ENCODE measurements at places on chromosomes 2 and 18. TPM values are rescaled to one million over a fixed set of nuclear protein-coding genes. Genes with fewer than 3 reads are reported as not detected.

Gene ATG4B
- 47.0 TPM for total RNA-seq

Gene TDRD15
- total RNA-seq: not detected

Gene PDCD1
- not detected for total RNA-seq

Gene ZNF396
- total RNA-seq: 0.71 TPM

Gene RPRM
- not detected for total RNA-seq

Gene IL18R1
- total RNA-seq: 0.72 TPM

Gene KYNU
- total RNA-seq: 276 TPM

Gene PRSS56
- total RNA-seq: 0.11 TPM

Gene BZW1
- 728 TPM for total RNA-seq
